Renal cortex interstitium (tissue), 15 donors: ENCODE measurements at places on chromosomes 6 and 20.

DNA sequence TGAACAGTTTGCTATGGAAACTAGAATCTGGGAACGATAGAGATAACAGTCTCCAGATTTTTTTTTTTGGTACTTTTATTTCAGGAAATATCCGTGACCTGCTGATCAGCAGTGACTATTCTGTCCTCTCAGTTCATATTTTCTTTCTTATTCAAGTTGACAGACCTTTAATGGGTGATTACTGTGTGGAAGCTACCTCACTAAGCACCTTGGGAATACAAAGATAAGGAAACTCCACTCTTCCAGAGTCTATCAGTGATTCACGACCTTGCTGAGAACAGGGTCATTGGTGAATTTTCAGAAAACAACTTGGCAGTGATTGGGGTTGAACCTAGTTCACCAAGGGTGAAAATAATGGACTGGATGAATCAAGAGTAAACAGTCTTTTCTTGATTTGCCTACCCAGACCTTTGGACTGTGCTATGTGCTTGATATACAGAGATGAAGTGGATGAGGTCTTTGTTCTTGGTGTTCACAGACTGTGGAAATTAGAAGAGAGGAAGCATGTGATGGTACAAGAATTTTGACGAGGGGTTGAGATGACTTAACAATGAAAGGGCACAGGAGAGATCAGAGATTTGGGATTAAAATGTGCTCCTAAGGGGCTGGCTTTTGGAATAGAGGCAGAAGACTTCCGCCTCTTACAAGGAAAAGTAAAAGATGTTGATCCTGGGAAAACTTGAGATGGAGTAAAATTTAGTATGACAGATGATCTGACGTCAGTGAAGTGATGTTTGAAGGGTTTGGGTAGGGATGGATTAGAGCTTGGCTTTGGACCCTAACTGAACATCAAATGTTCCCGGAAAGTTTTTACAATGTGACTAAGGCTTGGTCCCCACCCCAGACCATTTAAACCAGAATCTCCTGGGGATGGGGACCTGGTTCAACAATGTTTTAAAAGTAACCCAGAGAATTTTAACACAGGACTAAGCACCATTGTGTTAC is 1.2 kb downstream of the KAT14 start:
- DNase-seq, result no peak

GRCh38 chr6:33724102-33725023 is 12.9 kb upstream of the UQCC2 start:
- no peak for DNase-seq

DNA sequence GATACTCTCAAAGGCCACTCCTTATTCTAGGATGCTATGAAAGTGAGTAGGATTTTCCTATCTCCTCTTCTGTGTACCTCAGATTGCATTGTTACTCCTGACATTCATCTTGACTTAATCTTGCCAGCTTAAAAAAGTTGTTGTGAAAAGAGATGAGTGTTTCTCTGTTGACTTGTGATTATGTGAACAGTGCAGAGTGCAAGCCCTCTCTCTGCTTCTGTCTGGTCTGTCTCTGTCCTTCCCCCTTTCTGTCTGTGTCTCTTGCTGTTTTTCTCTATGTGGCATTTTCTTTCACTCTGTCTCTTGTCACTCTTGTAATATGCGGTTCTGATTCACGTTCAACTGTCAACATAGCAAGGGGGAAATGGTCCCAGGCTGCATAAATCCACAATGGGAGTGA is 306.6 kb downstream of the FARS2 start:
- no peak for DNase-seq

GRCh38 chr6:157841211-157841840 is 18.3 kb downstream of the SNX9 start:
- no peak for DNase-seq

DNA sequence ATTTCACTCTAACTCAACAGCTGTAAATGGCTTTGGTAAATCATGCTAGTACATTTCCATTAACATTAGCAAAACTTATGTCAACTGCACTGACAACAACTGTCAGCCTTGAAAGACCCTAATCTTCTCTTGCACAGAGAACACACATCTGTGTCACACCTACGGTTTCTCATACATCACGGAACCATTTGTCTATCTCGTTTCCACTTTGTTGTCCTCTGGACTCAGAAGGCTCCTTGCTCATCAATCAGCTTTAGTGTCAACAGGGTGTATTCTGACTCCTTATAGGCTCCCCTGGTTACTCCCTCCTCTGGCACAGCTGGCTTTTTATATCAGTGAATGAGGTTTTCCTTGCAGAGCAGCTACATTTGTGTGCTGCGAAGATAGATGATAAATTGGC is 49.3 kb downstream of the CD83 start:
- DNase-seq, result peak; percentile 20

GRCh38 chr6:40485795-40486194 is 101.4 kb downstream of the LRFN2 start:
- DNase-seq, result no peak
